ENCODE measurements at places on chromosomes 7 and 10. TPM values are rescaled to one million over a fixed set of nuclear protein-coding genes. Genes with fewer than 3 reads are reported as not detected.

SGCE gene
- 2.0 TPM for total RNA-seq

COL1A2 gene
- 1.4 TPM for total RNA-seq

TAS2R41 gene
- total RNA-seq = not detected

UPK3BL1 gene
- 10.6 TPM for total RNA-seq

POP7 gene
- total RNA-seq = 67.6 TPM

NOM1 gene
- 47.2 TPM for total RNA-seq

AGAP5 gene
- 18.2 TPM for total RNA-seq

TMEM196 gene
- total RNA-seq = not detected

CLRN3 gene
- not detected for total RNA-seq

DLG5 gene
- total RNA-seq = 7.8 TPM

HGF gene
- not detected for total RNA-seq

CD36 gene
- not detected for total RNA-seq

C10orf143 gene
- total RNA-seq = 3.1 TPM

ZNF503 gene
- 0.30 TPM for total RNA-seq

NOS3 gene
- 9.8 TPM for total RNA-seq

GLI3 gene
- not detected for total RNA-seq

NPFFR1 gene
- not detected for total RNA-seq

GPC2 gene
- 7.8 TPM for total RNA-seq

ACBD7 gene
- 4.8 TPM for total RNA-seq

BMPER gene
- total RNA-seq = not detected

SORCS1 gene
- 0.21 TPM for total RNA-seq

POLL gene
- 32.4 TPM for total RNA-seq

IKZF1 gene
- 360 TPM for total RNA-seq

KNDC1 gene
- total RNA-seq = 0.51 TPM

TLX1 gene
- total RNA-seq = not detected

TMEM26 gene
- total RNA-seq = not detected

RHOBTB1 gene
- 0.30 TPM for total RNA-seq

PTEN gene
- 48.5 TPM for total RNA-seq

OPN1SW gene
- not detected for total RNA-seq

CHRM2 gene
- total RNA-seq = not detected

TMEM213 gene
- not detected for total RNA-seq

SPAM1 gene
- total RNA-seq = not detected

UPK3BL2 gene
- total RNA-seq = 18.1 TPM

HHEX gene
- 0.46 TPM for total RNA-seq

EZH2 gene
- 91.7 TPM for total RNA-seq

HOXA5 gene
- total RNA-seq = not detected

SLC26A4 gene
- 3.9 TPM for total RNA-seq

ZNF239 gene
- 0.66 TPM for total RNA-seq
